ENCODE measurements at places on chromosomes 3 and 15.

- no peak for DNase-seq
Observed at GRCh38 chr3:64919934-64920333, 232.1 kb upstream of the ADAMTS9 start.

GRCh38 chr15:81378443-81378842 lies 4.4 kb upstream of the TMC3 start:
- DNase-seq = no peak

DNA sequence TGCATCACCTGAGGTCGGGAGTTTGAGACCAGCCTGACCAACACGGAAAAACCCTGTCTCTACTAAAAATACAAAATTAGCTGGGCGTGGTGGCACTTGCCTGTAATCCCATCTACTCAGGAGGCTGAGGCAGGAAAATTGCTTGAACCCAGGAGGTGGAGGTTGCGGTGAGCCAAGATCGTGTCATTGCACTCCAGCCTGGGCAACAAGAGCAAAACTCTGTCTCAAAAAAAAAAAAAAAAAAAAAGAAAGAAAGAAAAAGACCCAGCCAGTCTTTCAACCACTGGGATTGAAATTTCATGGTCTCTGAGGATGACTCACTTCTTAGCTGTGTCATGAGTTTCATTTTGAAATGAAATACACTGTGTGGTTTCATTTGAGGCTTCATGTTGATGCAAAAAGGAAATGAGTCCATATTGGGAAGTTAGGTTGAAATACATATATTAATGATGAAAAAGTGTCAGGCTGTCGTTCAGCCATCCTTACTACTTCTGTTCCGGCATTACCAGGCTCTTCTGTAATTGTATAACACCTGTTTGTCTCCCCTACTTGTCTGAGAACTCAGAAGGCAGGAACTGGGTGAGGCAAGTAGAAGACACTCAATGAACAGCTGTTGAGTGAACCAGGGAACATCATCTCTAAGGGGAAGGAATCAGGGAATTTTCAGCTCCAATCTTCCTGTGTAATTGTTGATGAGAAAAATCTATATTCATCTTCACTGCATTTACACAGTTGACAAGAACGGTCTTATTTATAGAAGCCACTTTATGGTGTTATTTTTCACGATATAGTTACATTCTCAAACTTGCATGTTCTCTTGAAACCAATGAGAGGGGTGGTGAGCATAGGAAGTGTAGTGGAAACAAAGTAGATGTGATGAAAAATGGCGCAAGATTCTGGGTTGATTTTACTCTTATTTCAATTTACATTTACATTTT lies 87.4 kb downstream of the NFKBIZ start:
- peak; percentile 14 for DNase-seq

DNA sequence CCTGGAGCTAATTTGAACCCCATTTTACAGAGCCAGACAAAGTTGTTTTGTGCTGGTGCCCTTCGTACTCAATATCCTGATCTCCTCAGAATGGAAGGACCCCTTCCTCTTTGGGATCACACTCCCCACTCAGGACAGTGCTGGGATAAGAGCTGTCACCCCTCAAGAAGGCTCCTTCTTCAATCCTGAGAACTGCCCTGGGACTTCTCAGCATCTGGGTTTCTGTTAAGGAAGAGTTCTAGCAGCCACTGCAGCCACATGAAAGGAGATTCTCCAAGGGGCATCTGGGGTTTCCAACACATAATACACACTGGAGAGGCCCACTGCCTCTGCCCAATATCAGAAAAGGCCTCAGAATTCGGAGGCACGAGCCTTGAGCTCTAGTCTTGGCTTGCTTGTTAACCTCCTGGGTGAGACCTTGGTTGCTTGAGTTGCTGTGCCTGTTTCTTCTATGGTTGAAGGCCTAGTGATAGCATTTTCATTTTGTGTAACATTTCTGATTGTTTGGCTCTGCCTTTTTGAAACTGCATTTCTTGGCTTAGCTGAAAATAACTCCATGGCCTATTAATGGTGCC lies 78.8 kb upstream of the NMNAT3 start:
- DNase-seq = no peak

DNA sequence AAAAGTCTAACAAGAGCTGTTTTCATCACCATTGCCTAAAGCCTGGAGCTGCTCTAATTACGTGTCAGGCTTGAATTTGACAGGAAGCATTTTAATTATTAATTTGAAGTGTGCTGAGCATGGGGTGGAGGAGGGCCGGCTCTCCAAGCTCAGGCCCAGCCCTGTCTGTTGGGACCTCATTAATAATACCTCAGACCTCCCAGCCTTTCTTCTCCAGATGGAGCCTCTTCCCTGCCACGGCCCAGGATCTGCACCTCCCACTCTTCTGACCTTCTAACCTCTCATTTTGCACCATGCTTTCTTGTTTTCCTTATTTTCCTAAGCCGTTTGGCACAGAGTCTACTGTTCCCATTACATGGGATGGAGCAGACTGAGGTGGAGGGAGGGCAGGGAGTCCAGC lies 30.0 kb downstream of the INSYN1 start:
- no peak for DNase-seq

DNA sequence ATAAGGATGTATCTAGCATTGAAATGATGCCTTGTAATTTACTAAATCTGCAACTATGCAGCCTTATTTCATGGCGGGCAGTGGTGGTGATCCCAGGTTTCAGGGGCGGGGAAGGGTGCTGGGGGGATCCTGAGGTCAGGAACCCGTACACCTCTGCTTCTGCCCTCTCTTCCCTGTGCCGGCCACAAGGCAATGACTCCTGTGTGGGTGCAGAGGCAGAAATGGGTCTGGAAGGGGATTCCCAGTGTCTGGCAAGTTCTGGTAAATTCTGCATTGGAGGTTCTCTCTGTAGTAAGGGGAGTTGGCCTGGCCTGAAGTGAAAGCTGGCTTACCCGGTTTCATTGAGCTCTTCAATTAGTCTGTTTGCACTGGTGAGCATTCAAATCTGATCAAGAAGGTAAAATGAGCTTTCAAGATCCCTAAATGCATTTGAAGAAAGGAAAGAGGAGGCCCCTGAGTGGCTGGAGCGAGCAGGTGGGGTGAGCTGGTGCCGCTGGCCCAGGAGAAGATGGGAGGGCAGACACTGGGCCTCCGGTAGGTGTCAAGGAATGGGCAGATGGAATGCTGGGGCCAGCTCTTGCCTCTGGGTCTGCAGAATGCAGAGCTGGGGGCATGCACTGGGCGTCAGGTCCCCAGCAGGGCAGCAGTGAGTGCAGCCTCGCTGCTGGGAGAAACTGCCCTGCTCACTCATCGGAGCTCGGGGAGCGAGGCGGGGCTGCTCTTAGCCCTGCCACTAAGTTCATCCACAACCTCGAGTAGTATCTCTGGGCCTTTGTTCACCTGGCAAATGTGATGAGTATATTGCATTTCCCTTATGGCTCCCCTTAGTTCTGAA lies 13.7 kb downstream of the NRROS start:
- no peak for DNase-seq

DNA sequence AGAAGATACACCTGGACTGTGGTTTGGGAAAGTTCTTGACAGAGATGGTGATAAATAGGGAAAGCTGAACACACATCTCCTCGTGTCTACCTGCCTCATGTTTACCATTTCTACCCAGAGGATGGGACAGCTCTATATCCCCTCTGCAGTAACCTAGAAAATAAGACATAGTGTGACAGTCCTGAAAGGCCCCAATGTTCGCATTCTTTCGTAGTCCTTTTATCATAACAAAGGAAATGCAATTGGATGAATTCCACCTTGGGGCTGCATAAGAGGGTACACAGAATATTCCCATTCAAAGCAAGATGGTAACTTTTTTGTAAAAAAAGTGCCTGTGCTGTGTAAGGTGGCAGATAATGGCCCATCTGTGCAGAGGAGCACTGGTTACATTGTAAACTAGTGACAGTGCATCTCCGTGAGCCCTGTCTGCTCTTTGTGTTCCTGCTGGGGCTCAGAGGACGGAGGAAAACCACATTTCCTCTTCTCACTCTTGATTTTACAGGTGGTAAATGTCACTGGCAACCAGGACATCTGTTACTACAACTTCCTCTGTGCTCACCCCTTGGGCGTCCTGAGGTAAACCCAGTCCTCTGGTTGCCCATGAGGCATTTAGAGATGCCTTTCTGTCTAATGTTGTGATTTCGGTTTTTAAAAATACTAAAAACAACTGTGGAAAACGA lies 74.3 kb downstream of the SIDT1 start:
- DNase-seq = peak; percentile 63

DNA sequence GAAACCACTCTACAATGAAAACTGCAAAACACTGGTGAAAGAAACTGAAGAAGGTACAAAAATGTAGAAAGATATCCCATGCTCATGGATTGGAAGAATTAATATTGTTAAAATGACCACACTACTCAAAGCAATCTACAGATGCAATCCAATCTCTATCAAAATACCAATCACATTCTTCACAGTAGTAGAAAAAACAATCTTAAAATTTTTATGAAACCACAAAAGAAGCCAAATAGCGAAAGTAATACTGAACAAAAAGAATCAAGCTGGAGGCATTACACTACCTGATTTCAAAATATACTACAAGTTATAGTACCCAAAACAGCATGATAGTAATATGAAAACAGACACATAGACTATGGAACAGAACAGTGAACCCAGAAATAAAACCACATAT lies 36.9 kb downstream of the TXNRD3 start:
- DNase-seq = no peak

DNA sequence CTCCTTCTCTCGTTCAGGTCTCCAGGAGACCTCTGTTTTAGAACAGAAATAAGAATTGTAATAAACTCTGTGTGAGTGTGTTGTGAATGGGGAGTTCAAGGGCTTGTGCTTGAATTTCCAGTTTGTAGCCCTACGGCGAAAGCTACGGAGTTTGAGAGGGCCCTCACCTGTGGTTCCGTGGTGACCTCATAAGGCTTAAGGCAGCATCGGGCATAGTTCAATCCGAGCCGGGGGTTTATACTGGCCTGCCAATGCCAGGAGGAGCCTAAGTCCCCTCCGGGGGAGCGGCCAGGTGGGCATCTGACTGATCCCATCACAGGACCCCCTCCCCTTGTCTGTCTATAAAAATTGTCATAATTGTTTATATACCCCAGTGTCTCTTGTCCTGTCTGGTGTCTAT lies 43.7 kb downstream of the ZBTB11 start:
- DNase-seq = no peak

GRCh38 chr3:192896208-192896607 lies 21.4 kb downstream of the MB21D2 start:
- DNase-seq = no peak

DNA sequence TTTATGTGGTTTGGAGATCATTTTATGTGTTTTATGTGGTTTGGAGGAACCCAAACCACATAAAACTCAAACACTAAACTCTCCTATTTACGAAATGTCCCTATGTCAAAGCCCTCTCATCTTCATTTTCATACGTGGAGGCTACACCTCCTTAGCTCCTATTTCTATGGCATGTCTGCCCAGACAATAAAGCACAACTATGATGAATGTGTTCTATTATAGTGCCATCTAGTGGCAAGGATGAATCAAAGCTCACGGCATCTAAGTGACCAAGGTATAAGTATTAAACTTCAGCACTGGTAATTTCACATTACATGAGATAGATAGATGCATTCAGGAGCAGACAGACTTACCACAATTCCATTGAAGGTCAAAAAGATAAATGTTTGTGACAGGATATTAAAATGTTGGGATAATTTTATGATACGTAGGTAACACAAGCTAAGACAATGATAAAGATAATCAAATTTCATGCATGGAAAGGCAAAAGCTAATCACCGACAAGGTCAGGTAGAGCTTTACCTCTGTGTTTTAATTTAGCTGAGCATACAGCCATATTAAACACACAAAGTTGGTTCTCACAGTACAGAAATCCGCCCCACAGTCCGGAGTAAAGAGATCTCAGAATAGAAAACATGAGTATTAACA lies 130.6 kb upstream of the FHIT start:
- DNase-seq = peak; percentile 11

GRCh38 chr15:77013776-77014131 lies 18.8 kb downstream of the PSTPIP1 start:
- DNase-seq = peak; percentile 91

GRCh38 chr3:124491098-124491497 lies 239.2 kb upstream of the UMPS start:
- no peak for DNase-seq

- DNase-seq = no peak
Observed at GRCh38 chr3:29559741-29560465, 279.0 kb downstream of the RBMS3 start.

- no peak for DNase-seq
Observed at GRCh38 chr3:45528429-45528828, 66.1 kb upstream of the LIMD1 start.

DNA sequence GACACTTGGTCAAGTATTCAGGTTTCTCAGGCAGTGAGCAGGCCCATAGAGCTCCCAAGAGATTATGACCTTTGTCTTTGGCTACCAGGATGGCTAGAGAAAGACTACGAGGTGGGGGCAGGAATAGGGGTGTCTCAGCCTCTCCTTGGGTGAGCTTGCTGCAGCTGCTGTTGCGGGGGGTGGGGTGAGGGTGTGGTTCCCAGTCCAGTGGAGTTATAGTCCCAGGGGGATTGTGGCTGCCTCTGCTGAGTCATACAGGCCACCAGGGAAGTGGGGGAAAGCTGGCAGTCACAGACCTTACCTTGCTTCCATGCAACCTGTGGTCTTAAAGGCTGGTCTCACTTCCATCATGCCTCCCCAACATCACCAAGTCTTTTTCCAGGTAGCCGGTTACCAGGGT lies 31.7 kb downstream of the ATP2C1 start:
- no peak for DNase-seq

DNA sequence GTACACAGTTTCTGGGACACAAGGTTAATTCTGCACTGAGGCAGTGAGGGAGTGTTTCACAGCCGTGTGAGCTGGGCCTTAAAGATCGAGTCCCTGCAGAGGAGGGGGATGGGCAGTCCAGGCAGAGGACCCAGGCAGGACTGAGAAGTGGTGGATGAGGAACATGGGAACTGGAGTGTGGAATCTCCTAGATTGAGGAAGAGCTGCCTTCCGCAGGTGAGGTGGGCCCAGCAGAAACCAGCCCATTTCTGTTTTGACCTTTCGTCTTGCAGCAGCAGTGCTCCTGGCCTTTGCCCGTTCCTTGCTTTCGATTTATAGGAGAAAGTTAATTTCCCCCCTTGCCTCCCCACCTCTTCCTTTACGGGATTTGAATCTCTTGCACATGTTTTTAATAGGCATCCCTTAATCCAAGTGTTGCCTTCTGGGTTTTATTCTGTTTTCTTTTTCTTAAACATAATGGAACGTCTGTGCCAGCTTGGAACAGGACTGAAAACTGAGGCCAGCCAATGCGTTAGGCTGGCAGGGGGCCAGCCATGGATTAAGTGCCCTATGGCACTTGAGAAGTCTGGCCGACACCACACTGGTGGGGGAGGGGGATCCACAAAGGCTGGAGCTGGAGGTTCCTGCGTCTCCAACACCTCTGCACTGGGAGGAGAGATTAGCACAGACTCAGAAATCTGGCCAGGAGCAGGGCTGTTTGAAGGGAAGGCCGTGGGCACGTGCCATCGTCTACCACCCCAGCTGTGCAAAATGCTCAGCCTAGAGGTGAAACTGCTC lies 78.1 kb downstream of the AAGAB start:
- DNase-seq = no peak

- DNase-seq = no peak
Observed at GRCh38 chr3:74137790-74138189, 476.7 kb downstream of the CNTN3 start.
